ENCODE measurements at places on chromosomes 12 and 14. TPM values are rescaled to one million over a fixed set of nuclear protein-coding genes. Genes with fewer than 3 reads are reported as not detected.
A peak's percentile ranks its signal among the peaks of the same experiment; 100 is the strongest.

Gene SPATS2
- polyA plus RNA-seq = 22.7 TPM

Gene C12orf56
- polyA plus RNA-seq = 0.22 TPM

Gene RTL1
- polyA plus RNA-seq = 0.16 TPM

DNA sequence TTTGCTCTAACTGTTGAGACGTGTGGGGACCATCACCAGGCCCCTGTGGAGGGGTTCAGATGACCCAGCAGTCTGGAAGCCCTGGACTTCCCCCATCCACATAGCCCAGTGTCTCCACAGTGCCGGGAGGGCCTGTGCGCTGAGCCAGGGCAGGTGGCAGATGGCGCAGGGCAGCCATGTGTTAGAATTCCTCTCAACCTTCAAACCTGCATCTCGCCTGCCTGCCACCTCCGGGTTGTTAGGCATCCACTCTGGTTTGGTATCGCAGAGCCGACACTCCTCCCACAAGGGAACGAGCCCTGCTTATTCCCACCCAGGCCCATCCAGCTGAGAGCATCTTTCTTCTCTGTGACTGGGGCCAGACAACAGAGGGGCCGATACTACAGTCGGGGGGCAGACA, 84.5 kb downstream of the ADGRD1 start:
- no peak for DNase-seq

GRCh38 chr12:72264548-72265175, 7.5 kb upstream of the TRHDE start:
- DNase-seq = no peak

- DNase-seq = no peak
Measured at GRCh38 chr14:60641742-60642269, 7.5 kb downstream of the SIX1 start.

DNA sequence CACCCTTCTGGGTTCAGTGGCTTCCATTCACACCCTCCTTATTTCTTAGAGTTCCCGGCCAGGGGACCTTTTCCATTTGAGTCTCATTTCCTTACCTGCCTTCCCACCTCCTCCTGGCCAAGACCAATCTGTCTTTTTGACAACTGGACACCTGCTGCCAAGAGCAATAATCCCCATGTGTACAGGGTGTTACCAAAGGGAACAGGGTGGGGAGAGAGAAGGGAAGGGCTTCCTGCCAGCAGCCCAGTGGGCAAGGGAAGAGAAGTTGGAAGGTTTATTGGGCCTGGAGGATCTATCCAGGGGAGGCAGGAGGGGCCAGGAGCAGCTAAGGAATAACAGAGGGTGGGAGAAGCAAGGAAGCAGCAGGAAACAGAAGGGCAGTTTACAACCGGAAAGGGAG, 346.2 kb downstream of the C12orf75 start:
- no peak for DNase-seq

GRCh38 chr12:56803750-56804149, 40.6 kb downstream of the HSD17B6 start:
- no peak for DNase-seq

Gene CD69
- 12.3 TPM for polyA plus RNA-seq

Gene LGMN
- polyA plus RNA-seq = 269 TPM

DNA sequence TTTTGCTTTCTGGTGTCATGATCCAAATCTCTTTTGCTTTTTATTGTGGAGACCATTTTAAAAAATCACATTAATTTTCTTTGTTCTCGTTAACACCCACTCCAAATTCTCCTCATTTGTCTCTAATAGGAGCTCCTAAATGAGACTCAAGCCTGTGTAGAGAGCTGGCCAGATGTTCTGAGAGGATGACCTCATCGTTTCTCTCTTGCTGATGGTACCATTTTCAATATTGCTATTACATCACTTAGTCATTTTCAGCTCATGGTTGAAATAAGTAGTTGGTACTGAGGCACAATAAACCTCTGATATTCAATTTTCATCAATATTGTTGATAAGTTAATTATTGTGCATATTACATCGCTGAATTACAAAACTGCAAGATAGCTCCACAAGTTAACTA, 31.5 kb downstream of the SPTB start:
- DNase-seq = no peak

DNA sequence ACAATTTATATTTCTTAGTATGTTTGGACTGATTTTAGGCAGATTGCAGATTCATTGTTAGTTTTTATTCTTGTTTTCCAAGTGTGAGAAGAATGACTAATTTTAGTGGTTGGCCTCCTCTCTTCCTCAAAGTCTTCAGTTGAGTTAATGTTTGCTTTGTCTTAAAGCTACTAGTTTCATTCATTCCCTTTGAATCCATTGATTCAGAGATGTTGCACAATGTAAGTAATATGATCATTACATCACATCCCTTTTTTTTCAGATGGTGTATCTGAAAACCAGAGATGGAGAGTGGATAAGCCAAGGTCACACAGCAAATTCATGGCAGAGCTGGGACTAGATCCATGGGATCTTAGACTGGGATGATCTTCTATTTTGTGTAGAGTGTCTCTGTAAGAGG, 577.5 kb downstream of the BCL11B start:
- no peak for DNase-seq

DNA sequence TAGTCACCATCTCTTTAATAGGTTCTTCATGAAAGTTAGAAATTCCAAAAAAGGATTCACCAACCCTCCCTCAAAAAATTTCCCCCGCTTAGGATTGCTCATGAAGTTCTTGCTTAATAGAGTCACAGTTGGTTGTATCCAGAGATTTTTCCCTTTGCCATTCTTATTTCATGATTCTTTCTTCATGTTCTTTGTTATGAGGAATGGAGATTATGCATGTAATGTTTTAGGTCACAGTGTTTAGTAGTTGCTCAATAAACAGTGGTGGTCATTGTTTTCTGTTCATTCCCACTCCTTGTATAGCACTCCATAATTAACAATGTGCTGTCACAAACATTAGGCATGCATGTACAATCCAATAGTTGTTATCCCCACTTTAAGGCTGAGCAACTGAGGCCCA, 51.2 kb upstream of the RTRAF start:
- DNase-seq = no peak

DNA sequence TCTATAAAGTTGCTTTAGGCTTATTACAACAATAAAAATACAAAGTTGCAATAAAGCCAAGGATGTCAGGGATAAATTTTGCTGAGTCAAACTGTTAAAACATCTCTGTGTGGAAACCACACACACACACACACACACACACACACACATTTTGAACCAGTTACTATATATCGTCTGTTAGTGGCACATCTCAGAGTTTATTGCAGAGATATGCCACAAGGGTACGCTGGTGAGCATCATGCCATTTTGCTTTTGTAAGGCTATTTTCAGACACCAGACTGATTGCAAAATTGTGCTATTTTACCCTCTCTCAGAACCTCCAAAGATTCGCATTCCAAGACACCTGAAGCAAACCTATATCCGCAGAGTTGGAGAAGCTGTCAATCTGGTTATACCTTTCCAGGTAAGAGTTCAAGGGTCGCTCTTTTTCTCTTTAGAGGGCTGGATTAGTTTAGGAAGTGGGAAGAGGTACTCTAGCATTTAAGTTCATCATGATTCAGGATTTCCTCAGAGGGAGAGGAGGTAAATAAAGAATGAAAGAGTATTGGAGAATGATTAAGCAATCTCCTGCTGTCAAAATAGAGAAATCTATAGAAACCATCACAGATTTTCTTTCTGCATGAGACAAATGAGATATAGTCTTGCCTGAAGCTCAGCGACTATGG, 27.3 kb upstream of the CHPT1 start:
- peak; percentile 75 for DNase-seq

DNA sequence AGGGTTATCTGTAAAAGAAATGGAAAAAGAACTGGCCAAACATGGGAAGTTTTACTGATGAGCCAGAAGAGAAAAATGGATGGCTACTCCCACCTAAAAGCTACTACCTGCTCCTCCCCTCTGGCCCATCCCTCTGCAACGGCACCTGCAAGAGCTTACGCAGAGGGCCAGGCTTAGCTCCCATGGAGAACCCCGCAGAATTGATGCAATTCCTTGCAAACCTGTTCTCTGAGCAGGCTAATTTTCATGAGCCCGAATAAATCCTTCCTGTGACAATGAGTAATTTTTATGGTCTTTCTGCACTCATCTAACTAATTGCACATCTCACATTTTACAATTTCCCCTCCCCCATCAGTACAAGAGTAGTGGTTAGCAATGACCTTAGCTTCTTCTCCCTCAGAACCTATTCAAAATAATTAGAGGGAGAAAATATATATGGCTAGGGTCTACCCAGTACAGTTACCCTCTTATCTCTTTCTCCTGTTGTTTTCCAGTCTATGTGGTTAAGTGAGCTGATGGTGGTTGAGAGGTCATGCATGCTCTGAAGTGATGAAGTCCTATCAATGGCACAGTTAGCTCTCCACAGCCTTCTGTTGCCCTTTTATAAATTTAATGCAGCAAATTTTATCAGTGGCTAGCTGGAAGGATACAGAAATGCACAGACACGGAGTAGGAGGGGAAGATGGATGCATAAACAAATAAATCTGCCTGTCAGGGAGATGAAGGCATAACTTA, 67.7 kb upstream of the NTF3 start:
- no peak for DNase-seq

Gene TPH2
- polyA plus RNA-seq = 0.04 TPM

Gene IL22
- not detected for polyA plus RNA-seq

Gene ABCB9
- 5.2 TPM for polyA plus RNA-seq

- peak; percentile 26 for DNase-seq
Measured at GRCh38 chr12:95641299-95641952, 90.2 kb upstream of the USP44 start.

DNA sequence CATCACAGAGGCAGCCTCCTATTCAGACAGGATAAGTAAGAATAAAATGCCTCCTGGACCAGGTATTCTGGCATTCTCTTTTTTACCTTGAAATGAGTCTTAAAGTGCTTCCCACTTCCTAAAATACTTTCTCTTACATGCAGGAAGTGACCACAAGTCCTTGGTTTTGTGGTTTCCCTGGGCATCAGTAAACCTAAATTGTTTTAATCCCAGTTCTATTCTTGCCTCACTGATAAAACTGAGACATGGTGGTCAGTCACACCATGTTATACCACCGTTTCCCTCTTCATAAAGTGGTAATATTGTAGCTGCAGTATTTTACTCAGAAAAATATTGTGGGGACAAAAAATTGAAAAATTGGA, 1.2 kb upstream of the SALL2 start:
- DNase-seq = no peak

Gene MGAT2
- 50.9 TPM for polyA plus RNA-seq

DNA sequence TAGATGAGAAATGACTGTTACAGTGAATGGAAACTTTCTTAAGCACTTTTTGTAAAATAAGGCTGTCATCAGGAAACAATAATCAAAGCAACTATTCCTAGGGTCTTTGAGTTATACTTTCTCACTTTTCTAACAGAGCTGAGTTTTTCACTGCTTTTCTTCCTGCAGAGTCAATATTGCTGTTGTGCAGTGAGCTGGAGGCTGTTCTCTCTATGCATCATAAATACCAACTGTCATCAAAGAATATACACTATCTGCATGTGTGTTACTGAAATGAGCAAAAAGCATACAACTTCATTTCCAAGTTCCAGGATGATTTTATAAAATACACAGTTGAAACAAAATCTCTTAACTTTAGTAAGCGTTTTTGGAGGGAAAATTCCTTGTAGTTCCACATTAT, 110.4 kb upstream of the CPSF6 start:
- no peak for DNase-seq

DNA sequence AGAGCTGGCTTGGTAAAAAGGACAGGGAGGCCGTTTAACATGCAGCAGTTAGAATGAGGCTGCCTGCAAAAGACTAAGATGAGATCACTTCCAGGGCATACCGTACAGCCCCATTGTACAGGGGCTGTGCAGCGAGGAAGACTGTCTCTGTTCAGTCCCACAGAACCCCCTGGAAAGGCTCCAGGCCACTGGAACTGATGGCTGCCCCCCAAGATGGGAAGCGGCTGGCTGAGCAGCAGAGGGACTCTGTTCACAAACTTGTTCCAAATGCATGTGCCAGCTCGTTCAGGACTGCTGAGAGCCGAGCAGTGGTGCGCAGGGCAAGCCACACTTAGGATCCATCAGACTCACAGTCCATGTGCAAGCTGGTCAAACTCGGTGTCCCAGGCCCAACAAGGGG, 82.9 kb downstream of the CHGA start:
- no peak for DNase-seq

- DNase-seq = no peak
Measured at GRCh38 chr12:51826881-51827280, 21.6 kb downstream of the FIGNL2 start.

DNA sequence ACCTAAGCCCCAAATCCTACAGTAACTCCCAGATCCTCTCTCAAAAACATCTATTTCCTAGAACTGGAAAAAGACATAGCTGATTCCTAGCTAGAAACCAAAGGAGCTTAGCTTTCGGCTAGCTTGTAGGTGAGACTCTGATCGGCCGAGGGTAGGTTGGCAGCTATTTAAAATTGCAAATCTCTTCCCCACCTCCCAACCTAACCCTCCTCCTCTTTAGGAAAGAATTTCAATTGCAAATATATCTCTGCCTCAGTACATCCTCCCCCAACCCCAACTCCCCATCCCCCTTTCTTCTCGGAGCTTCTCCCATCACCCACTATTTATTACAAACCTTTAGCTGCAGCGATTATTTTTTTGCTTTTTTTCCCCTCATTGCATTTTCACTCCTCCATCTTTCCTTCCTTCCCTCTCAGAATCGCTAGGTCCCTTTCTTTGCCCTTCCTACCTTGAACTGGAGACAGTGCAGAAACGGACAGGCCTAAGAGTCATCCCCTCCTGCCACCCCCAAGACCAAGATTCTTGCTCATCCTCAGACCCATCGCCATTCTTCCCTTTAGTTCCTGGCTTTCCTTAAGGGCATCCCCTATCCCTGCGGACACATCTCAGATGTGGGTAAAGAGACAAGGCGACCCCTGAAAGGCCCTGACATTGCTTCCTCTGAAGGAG, 13.4 kb downstream of the ZFHX2 start:
- no peak for DNase-seq

GRCh38 chr12:92927055-92927435, 2.0 kb downstream of the EEA1 start:
- no peak for DNase-seq

DNA sequence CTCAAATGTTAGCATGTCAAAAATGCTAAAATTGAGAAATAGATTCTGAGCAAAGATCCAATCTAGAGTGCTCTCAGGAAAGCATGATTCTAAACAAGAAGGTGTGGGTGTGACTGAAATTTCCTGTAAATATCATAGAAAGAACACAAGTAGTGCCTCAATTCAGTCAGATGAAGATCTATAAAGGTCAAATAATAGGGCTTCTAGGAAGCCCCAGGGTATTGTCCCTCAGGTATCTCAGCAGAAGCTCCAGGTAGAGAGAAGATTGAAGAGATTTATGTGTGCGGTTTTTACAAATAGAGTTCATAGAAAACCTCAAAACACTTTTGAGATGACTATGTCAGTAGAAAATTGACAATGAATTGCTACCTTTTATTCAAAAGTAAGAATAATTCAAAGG, 13.0 kb downstream of the KLRD1 start:
- DNase-seq = no peak

Gene NANOG
- 0.10 TPM for polyA plus RNA-seq

Gene USP15
- 66.1 TPM for polyA plus RNA-seq

- no peak for DNase-seq
Measured at GRCh38 chr14:100857233-100857922, 31.5 kb downstream of the MEG3 start.

DNA sequence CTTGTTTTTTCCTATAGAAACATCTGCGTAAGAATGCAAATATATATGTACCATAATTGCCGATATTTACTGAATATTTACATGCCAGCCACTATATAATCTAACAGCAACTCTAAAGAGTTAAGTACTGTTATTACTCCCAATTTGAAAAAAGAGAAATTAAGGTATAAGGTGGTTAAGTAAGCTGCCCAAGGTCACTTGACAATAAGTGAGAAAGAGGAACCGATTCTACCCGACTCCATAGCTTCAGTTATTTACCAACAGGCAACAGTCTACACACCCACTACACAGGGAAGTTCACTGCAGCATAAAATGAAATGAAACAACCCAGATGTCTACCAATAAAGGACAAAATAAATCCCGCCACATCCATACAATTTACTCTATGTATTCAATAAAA, 1.1 kb downstream of the MIS18BP1 start:
- no peak for DNase-seq
